ENCODE measurements at places on chromosomes 1 and 21.

DNA sequence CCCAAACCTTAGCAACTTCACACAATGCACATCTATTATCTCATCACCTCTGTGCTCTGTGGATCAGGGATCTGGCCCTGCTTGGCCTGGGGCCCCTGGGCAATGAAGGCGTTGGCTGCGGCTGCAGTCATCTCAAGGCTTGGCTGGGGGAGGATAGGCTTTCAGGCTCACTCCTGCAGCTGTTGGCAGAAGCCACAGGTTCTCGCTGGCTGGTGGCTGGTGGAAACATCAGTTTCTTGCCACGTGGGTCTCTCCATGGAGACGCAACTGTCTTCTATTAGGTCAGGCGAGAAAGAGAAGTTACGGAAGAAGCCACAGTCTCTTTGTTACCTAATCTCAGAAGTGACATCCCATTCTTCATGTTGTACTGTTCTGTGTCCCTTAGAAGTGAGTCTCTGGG is 3.6 kb upstream of the NPPA start:
- DNase-seq: no peak

DNA sequence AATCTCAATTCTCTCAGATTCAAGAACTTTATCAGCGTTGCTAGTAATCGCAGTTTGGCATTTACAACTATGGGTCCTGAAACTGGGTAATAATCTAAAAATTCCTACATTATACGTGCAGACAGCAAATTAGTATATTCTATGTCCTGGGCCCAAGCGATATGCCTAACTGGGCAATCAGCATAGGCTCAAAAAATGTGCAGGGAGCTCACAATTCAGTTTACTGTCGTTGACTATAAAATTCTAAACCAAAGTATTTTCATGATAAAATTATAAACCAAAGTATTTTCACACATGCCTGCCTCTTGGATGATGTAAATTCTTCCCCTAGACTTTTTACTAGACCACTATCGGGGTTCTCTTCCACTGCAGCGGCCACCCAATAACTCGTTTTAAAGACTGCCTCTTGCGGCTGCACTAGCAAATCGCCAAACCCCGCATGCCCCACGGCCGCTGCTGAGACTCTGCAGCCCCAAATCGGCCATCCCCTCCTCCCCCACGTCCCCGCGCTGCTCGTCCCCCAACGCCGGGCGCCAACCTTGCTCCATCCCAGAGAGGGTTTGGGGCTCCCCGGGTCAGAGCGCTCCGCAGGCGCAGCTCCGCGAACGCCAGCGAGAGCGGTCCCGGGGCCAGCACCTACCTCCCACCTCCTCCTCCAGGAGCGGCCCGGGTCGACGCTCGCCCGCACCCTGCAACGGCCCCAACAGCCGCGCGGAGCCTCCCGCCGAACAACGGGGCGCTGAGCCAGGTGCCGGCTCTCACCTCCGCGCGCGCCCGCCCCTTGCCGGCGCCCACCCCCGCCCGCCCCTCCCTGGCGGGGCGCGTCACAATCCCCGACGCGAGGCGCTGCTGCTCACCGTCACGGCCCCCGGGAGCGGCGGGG is 506 bp downstream of the SSX2IP start:
- DNase-seq: peak; percentile 13

GRCh38 chr1:226526801-226527595 is 21.6 kb upstream of the STUM start:
- no peak for DNase-seq

GRCh38 chr21:45838634-45839033 is 142.9 kb upstream of the COL6A1 start:
- DNase-seq: no peak

GRCh38 chr1:107966550-107966949 is 1.6 kb upstream of the VAV3 start:
- DNase-seq: no peak

- DNase-seq: no peak
Observed at GRCh38 chr1:245129319-245130240, 25.2 kb upstream of the KIF26B start.

- DNase-seq: no peak
Observed at GRCh38 chr1:166544036-166544435, 295.2 kb upstream of the POGK start.

DNA sequence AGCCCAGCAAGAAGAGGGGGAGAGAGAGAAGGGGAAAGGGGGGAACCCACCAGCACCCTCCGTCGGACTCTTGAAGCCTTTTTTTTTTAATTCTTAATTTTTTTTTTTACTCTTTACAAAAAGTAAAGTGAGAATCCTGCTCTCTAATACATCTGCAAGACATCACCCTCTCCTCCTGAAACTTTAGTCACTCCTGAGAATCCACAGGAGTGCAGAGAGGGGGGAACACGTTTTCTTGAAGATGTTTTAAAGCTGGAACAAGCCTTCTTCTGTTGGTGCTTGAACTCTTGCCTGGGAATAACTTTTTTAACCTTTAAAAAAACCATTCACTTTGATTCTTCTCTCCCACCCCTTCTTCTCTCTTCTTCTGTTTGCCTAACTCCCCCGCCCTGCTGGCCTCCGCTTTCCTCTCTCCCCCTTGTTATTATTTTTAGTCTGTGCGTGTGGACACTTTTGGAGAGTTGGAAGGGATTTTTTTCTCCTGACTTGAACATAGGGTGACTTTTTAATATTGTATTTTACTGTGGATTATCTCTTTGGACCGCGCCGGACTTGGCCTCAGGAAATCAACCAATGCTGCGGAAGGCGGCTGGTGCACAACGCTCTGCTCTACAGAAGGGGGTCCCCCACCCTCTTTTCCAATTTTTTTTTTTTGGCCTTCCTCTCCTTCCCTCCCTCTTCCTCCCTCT is 383 bp upstream of the PRRX1 start:
- DNase-seq: no peak

- DNase-seq: no peak
Observed at GRCh38 chr1:18723206-18723605, 92.6 kb downstream of the PAX7 start.

DNA sequence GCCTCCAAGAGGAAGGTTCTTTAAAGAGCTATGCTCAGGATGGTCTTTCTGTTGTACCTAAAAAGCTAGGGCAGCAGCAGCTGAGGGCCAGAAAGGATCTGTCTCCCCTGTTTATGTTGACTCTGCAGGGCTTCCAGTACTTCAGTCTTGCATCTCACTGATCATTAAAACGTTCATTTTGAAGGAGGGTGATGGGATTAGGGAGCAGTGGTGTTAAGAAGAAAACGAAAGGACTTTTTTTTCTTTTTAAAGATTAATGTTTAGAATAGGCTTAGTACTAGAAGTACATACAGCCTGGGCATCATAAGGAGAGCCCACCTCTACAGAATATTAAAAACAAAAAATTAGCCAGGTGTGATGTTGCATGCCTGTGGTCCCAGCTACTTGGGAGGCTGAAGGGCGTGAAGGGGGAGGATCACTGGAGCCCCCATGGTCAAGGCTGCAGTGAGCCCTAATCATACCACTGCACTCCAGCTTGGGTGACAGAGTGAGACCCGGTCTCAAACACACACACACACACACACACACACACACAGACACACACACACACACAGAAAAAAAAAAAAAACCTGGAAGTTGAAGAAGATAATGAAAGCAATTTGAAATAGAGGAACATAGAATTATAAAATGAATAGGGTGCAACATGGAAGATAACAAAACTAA is 2.9 kb downstream of the CR1L start:
- DNase-seq: no peak

GRCh38 chr1:18482721-18483425 is 2.1 kb downstream of the KLHDC7A start:
- no peak for DNase-seq

DNA sequence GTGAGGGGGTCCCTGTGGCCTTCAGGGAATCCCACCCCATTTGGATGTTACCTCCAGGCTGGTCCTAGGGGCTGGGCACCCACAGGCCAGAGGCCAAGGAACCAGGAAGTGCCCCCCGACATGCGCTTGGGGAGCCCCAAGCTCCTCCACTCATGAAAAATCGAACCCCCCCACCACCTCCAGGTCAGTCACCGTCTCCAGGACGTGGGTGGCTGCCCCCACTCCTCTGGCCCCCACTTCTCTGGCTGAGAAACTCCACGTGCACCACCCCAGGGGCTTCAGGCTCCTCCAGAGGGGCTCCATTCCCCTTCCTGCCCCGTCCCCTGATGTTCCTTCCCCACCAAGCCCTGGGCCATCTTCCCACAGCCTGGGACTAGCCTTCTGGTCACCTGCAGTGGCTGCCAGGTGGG is 30.5 kb upstream of the POFUT2 start:
- no peak for DNase-seq

DNA sequence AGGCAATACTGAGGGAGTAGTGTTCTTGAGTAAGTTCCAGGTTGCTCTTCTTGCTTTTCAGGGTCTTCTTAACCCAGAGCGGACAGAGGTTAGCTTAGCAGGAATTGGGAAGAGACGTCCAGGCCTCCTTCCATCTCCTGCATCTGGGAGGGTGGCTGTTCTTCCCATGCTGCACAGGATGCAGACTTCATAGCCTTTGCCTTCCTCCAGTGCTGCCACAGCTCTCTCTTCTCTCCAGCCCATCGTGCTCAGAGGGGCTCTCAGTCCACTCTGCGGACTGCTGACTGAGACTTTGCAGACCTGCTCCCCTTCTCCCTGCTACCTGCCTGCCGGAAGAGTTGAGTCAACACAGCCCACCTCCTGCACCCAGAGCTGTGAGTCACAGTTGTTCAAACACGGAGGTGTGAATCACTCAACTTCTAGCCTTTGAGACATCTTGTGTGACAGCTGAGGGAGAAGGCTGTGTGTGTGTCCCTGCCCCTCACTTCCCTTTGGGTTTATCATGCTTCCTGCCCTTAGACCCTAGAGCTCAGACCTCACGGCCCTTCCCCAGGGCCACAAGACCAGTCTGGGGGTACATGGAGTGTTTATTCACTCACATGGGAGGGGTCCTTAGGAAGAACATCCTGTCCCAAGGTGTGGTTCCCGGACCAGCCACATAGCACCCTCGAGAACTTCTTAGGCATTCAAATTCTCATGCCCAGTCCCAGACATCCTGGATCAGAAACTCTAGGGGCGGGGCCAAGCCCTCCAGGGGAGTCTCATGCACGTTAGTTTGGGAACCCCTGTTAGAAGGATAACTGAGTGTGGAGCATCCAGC is 158.3 kb upstream of the CACNA1E start:
- DNase-seq: peak; percentile 18

GRCh38 chr1:92774407-92774806 is 10.5 kb downstream of the EVI5 start:
- DNase-seq: no peak

DNA sequence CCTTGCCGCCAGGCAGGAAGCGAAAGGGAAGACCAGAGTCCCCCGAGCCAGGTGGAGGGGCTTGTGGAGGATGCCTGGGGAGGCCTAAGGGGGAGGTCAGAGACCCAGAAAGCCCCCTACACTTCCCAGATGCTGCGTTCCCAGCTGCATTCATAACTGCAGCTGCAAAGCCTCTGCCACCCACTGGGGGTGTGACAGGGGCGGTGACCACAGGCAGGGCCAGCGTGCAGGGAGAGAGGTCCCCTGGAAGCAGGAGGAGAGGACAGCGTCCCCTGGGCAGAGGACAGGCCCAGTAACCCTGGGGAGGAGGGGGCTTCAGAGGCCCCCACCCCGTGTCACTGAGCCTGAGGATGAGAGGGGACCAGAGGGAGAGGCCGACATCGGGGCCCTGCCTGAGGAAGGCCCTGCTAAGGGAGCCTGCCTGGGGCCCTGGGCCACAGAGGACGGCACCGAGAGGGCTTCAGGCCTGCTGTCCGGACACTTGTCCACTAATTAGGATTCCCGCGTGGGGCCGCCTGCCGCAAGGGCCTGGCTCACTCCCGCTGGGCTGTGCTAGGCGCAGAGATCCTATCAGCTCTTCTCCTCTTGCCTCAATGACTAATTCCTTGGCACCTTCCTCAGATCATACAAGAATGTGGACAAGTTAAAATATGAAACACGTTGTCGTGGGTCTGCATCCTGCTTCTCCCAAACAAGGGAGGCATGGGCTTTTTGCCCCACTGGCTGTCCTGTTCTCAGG is 49.1 kb upstream of the CCDC27 start:
- DNase-seq: no peak

GRCh38 chr1:12069623-12070244 is 6.6 kb downstream of the TNFRSF8 start:
- DNase-seq: no peak

- no peak for DNase-seq
Observed at GRCh38 chr1:5896706-5897660, 95.2 kb downstream of the NPHP4 start.

- DNase-seq: no peak
Observed at GRCh38 chr1:217521317-217521716, 109.6 kb downstream of the GPATCH2 start.

All from activated CD4-positive, alpha-beta T cell treated with anti-CD3 and anti-CD28 coated beads, Interleukin-2, amount 50 U/mL, for 4 hours (primary cell).